ENCODE measurements at places on chromosomes 3 and 15.

DNA sequence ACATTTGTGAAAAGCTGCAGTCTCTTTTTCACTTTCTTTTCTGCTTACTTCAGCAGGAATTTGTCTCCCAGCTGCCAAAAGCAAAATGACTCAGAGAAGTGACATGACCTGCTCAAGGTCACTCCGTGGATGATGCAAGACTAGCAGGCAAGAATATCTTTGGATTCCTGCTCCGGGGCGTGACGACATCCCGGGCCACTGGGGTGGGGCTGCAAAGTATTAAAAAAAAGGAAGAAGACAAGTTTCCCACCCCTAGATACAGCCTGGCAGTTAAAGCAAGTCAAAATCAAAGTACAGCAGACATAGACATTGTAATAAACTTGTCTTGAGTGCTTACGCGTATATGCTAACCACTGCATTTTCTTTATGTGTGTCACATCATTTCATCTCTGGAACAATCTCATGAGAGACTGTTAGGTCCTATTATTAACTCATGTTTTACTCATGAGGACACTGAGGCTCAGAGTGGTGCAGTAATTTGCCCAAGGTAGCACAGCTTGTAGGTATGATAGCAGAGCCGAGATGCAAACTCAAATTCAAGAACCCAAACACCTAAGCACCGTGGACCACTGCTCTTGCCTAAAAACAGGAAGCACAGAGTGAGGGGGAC lies 485.2 kb upstream of the PROK2 start:
- peak; percentile 64 for DNase-seq

DNA sequence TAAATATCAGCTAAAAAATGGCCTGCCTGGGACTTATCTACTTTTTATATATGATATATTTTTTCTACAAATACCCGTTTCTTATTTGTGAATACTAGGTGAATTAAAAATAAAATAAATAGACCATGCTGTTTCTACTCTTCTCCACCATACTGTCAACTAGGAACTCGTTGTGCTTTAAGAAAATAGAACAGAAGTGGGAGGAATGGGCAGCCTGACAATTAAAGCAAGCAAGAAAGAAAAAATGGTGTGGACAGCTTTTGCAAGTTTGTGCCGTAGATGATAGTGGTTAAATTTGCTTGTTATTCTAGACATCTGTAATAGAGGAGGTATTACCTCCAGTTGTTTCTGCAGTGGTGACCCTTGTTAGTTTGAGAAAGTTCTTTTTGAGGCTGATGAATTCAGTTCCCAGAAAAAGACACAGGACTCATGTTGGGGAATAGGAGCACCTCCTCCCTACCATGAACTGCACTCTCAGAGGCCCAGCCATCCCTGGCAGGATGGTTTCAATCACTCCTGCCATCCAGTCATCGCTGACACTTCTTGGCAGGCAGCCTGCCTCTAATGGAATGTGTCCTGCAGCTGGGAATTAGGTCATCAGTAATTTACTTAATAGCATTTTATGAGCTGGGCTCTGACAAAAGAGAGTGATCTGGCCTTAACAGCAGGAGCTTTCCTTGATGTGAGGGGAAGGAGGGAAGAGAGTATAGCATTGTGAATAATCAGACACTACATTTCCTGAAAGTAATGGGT lies 105.0 kb upstream of the GAP43 start:
- DNase-seq: no peak

GRCh38 chr15:92883163-92883875 lies 16.8 kb upstream of the CHD2 start:
- no peak for DNase-seq

- no peak for DNase-seq
These were observed 20.2 kb downstream of the AMOTL2 start for GRCh38 chr3:134353831-134354611.

- no peak for DNase-seq
These were observed 99.4 kb downstream of the ERC2 start for GRCh38 chr3:56368846-56369245.

GRCh38 chr15:61227950-61228936 lies 859 bp downstream of the RORA start:
- DNase-seq: no peak

DNA sequence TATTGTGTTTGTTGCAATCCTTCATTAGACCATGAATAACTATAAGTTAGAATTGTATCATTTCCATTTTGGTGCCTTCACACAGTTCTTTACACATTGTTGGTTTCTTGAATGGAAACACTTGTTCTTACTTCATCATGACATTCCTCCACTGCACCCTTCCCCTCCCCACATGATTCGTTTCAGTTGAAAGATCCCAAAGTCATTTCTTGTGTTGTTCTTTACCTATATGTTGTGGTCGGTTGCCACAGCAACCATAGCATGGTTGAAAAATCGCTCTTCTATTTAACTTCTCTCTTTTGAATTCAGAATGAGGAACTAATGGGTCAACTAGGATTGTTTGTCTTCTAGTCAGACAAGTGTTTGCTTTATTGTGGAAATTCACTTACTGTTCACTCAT lies 103.3 kb downstream of the IL1RAP start:
- DNase-seq: peak; percentile 73

- peak; percentile 30 for DNase-seq
These were observed 497 bp downstream of the PARP16 start for GRCh38 chr15:65286069-65286703.

DNA sequence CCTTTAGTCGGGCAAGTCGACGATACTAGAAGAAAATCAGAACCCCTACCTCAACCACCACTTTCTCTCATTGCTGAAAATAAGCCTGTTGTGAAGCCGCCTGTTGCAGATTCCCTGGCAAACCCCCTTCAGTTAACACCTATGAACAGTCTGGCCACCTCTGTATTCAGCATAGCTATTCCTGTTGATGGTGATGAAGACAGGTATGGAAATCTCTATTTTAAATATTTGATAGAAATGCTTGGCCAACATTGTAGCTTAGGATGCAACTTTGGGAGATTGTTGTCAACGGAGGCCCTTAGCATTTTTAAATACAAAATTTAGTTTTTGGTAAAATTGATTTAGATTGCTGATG lies 3.0 kb downstream of the TSC22D2 start:
- DNase-seq: no peak

GRCh38 chr15:75107908-75108838 lies 84.8 kb downstream of the PPCDC start:
- peak; percentile 86 for DNase-seq

DNA sequence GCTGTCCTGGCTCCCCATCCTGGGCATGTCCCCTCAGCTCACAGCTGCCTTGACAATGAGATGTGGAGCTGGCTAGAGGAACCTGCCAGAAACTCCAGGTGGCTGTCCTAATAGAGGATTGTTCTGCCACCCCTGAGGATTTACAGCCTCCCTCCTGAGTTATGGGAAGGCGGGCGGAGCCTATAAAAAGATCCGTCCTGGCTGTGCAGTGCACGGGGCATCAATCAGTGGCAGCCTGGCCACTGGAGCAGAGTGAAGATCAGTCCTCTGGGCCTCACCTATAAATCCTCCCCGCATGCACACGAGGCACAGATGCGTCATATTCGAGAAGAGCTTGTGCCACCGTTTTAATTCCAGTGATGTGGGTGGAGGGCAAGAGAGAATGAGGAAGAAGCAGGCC lies 90.0 kb downstream of the MEGF11 start:
- no peak for DNase-seq

DNA sequence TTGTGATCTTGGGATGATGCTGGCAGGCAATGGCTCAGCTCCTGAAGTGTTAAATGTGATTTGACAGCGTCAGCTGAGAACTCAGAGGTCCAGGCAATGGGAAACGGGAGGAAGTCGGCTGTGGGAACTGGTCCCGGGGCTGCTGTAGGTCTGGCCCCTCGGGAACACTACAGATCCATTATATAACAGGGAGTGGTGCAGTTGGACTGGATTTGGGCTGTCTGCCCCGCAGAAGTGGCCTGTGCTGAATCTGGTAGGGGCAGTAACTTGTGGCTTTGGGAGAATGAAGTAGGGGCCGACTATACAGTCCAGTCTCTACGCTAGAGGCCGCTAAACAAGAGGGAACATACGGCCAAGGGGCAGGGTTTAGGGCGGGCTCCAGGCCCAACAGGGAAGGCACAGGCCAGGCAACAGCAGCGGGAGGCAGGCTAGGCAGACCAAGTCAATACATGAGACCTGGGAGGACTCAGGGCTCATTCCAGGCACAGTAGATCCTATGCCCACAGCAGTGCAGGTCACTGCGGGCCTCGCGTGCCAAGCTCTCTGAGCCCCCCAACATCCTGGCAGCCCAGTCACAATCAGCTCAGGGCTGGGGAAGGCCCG lies 20.3 kb upstream of the IL16 start:
- no peak for DNase-seq

DNA sequence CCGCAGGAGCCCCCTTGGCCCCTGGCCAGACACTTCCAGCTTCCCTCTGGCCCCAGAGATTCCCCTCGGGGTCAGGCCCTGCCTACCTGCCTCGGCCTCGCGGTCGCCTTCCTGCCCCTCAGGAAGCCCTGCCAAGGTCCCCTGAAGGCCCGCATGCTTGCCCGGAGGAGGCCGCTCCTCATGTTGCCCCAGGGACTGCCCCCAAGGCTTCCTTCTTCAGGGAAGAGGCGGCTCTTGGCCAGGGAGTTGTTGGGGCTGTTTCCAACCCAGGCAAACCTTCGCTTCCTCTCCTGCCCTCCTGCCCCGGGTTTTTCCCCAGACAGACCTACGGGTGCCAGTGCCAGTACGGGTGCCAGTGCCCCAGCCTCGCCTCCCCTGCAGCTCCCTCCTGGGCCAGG lies 13.5 kb upstream of the MUC4 start:
- no peak for DNase-seq

GRCh38 chr3:29718661-29719065 lies 437.8 kb downstream of the RBMS3 start:
- DNase-seq: no peak

DNA sequence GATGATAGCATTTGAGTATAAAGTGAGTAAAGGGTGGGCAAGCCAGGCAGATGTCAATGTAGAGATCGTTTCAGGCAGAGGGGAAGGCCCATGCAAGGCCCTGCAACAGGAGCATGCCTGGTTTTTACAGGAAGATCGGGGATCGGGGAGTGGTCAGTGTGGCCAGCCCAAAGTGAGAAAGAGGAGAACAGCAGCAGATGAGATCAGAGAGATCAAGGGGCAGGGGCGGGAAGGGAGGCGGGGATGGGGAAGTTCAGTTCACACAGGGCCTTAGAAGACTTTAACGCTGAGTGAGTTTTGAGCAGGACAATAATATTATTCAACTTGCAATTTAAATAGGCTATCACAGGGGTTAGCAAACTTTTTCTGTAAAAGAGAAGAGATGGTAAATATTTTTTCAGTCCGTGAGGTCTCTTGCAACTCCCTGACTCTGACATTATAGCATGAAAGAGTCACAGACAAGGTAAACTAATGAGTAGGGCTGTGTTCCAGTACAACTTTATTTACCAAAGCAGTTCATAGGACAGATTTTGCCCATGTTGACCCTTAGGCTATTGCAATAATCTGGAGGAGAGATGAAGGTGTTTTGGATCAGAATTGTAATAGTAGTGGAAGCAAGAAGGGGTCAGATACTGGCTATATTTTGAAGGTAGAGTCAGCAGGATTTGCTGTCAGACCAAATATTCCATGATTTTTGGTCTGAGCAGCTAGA lies 12.4 kb upstream of the CD47 start:
- no peak for DNase-seq

- no peak for DNase-seq
These were observed 28.1 kb downstream of the RNU5B-1 start for GRCh38 chr15:65332391-65333147.

DNA sequence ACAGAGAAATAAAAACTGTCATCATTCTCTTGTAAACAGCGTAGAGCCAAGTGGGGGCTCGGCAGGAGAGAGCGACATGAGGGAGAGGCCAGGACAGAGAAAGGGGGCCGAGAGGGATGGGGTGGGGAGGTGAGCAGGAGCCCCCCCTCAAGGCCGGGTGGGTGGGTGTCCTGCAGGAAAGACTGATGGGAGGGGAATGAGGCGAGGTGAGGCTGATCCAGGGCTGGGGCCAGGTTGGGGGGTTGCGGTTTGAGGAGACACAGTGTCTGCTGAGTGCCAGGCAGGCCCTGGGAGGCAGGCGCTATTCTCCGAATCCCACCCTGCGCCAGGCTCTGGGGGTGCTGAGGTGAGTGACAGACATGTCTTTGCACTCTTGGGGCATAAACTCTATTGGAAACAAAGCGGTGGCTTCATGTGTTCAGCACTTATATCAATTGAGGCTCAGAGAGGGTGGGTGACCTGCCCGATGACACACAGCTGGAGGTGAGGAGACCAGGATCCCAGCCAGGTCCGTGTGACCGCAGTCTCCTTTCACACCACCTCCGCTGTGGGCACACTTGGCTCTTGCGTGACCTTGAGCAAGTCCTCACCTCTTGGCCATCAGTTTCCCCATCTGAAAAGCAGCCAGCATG lies 19.6 kb upstream of the CSPG4 start:
- DNase-seq: no peak

DNA sequence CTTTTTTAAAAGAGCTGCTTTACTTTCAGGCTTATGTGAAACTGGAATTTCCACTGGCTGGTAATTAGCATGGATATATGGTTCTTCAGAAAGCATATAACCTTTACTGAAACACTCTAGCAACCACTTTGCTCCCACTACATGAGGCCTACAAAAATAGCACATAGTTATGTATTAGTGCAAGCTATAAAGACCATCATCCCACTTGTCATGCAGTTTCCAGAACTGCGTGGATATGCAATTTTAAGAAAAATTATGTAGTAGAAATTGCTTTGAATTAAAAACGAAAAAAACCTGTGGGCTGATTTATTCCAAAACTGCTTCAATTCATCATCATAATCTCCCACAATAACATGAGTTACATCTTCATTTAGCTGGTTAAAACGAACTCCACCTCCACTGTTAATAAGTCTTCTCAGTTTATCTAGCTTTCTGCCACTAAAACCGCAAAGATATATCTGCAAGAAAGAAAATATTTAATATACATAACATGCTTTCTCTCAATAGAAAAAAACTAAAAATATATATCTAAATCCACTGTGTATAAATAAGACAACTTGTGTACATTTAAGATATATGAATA lies 12.2 kb downstream of the TOPBP1 start:
- DNase-seq: no peak

DNA sequence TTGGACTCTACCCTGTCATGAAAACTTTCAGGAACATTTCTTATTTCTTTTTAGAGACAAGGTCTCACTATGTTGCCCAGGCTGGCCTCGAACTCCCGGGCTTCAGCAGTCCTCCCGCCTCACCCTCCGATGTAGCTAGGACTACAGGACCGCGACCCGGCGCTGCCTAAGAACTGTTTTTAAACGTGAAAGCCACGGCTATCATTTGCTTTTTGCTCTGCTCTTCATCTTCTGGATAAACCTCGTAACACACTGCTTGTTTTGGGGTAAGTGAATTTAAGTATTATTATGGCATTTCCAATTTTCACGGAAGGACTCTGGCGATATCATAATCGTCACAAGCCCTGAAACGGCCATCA lies 14.3 kb upstream of the CCNL1 start:
- peak; percentile 31 for DNase-seq

DNA sequence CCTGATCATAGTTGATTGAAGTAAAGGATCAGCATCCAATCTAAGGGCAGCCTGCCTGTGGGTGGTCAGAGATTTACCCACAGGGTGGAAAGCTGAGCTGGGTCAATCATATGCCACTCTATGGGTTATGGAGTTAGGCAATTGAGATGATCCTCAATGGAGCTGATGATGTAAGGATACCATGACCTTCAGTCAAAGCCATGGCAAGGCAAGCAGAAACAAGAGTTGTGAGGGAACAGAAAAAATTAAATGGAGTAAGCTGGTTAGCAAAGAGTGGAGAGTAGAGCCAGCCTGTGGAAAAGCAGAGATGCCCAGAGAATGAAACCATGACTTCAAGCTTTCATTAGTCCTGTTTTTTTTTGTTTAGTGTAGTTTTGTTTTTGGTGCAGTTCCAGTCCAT lies 5.7 kb upstream of the IQGAP1 start:
- DNase-seq: no peak

GRCh38 chr3:65561617-65562016 lies 477.1 kb downstream of the MAGI1 start:
- no peak for DNase-seq

- DNase-seq: no peak
These were observed 19.0 kb downstream of the SYNM start for GRCh38 chr15:99123713-99124451.

Measured in activated CD4-positive, alpha-beta T cell treated with anti-CD3 and anti-CD28 coated beads, Interleukin-2, Interleukin-6, amounts not matched to agents 100 ng/mL and 50 ng/mL, durations not matched to agents 16 hours and 8 hours (primary cell).